NCI-H345 (cell line): ENCODE measurements at places on chromosomes 6 and 20.
A peak's percentile ranks its signal among the peaks of the same experiment; 100 is the strongest.

DNA sequence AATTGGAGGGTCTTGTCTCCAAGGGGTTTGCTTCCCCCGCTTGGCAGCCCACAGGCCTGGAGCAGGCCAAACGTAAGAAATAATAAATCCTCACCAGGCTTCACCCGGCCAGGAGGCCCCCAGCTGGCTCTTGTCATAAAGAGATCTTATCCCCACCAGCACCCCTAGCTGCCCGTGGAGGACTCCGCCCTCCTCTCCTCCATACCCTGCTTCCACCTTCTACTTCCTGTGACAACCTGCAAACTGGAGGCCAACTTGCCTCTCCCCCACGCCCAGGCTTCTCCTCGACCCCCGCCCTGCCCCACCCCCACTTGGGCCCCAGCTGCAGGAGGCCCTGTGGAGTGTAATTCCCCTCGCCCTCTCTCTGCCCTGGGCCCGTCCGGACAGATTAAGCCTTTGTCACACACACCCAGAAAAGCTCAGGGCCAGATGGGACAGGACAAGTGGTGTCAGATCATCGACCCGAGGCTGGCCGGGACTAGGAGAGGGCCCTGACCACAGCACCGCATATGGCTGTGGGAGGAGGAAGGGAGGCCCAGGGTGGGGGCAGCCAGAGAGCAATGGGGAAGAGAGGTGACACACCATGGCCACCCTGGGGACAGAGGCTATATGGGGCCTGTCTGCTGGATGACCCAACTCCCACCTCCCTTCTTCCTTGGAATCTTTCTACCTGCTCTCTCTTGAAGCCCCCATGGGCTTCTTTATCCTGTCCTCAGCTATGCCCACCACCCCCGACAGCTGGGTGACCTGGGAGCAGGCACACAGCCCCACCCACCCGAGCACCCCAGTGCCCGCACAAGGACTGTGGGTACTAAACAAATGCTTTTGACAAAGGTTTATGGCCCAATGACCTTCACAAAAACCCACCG, 3.9 kb downstream of the NOL4L start:
- no peak for DNase-seq

DNA sequence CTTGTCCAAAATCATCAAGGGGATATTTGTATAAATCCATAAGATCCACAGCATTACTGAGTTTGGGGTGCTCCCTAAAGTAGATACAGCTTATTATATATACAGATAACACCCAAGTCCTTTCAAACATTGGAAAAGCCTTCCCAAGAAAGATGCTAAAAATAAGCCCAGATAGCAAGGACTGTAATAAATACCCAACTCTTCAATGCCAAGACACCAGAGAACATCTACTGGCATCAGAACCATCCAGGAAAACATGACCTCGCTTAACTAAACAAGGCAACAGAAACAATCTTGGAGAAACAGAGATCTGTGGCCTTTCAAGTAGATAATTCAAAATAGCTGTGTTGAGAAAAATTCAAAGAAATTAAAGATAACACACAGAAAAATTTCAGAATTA, 761.4 kb downstream of the GRIK2 start:
- no peak for DNase-seq

DNA sequence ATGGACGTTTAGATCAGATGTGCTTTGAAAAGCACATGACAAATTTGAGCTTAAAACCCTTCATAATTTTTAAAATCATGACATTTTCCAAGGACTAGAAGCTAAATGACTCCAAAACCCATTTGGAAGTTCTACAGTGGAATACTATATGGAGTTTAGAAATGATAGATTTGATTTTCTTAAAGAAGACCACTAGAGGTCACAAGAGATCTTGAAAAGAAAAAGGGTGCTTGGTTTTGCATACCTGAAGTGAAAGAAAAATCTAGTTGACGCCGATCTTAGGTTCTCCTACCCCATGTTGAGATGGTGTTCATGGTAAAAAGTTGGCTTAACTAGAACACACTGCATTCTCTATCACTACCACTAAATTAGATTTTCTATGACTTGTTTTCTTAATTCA, 31.5 kb downstream of the CFAP61 start:
- DNase-seq, result peak; percentile 65

- no peak for DNase-seq
Measured at GRCh38 chr6:112032728-112033127, 21.2 kb upstream of the CCN6 start.

DNA sequence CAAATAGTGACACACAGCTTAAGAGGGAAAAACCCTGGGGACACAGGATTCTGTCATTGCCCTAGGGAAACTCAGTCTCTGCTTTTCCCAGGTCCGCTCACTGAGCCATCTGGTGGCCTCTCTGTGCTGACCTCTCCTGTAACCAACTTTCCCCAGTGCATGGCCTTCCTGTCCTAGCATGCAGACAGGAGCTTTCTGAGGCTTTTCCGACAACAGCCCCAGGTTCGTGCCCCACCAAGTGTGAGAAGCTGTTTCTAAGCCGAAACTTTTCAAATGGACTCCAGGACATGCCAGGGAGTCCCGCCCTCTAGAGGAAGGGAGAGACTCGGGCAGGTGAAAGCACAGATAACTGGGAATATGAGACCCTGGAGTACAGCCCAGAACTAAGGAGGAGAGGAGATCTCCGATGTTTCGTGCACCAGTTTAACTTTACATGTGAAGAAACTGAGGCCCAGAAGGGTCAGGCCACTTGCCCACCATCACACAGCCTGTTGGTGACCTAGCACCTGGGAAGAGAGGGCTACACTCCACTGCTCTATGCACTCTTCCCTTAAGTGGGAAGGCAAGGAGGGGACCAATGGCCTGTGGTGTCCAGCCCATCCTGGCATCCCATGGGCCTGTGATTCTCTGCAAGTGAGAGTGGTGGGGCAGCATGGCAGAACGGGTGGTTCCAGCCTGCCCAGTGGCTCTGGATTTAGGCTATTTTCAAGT, 46.2 kb downstream of the RPP40 start:
- no peak for DNase-seq

GRCh38 chr20:37395410-37395797, 49.5 kb downstream of the SRC start:
- DNase-seq, result no peak

GRCh38 chr20:35776513-35777101, 4.8 kb downstream of the PHF20 start:
- peak; percentile 58 for DNase-seq

GRCh38 chr6:93663111-93663510, 243.8 kb upstream of the EPHA7 start:
- DNase-seq, result no peak

- DNase-seq, result no peak
Measured at GRCh38 chr6:16757332-16757731, 3.9 kb downstream of the ATXN1 start.

GRCh38 chr6:130766239-130767144, 60.7 kb upstream of the SMLR1 start:
- DNase-seq, result no peak

- no peak for DNase-seq
Measured at GRCh38 chr20:57335392-57335791, 5.8 kb downstream of the SPO11 start.

GRCh38 chr6:85798931-85799652, 156.4 kb upstream of the SYNCRIP start:
- no peak for DNase-seq

GRCh38 chr20:991850-992249, 10.3 kb downstream of the RSPO4 start:
- no peak for DNase-seq

DNA sequence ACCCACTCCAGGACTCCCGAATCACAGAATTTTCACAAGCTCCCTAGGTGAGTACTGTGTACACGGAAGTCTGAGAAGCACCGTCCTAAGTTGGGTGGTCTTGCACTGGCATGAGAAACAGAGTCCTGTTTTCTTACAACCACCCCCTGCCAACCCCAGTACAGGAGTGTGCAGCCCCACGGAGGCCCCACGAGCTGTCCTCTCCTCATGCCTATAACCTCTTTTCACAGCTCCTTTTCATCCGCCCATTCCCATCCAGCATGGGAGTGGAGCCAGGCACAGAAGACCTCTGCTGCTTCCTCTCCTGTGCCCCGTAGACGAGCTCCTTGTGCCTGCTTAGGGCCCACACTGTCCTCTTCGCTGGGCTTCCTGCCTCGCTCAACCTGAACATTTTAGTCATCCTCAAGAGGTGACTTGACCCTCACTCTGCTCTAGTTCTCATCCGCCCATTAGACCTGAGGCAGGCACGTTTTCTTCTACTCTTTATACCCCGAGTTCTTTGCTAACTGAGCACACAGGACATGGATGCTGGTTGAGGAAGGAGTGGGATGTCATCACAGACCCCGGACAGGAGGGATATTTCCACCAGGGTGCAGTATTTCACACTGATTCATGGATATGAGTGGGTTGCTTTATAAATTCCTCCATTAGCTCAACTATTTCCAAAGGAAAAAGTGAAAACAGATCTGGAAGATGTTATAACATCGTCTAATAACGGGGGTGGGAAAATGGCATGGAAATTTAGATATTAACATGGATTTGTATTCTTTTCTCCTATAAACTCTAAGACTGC, 160.5 kb downstream of the TTLL2 start:
- no peak for DNase-seq

DNA sequence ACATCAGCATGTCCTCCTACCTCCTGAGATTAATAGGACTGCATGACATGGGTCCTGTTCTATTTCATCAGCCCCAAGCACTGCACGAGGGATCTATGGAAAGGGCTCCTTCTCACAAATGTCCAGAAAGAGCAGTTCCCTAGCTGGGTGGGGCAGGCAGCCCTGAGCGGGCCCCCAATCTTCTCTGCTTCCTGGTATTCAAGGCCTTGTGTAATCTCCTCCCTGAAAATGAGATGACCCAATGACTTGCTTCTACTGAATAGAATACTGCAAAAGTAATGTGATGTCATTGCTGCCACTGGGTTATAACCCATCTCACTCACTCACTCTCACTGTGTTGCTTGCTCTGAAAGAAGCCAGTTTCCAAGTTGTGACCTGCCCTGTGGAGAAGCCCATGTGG, 126.4 kb downstream of the OPRM1 start:
- no peak for DNase-seq

- no peak for DNase-seq
Measured at GRCh38 chr20:30486103-30486478, 771.4 kb upstream of the DEFB115 start.

- no peak for DNase-seq
Measured at GRCh38 chr6:18308070-18308735, 43.9 kb upstream of the DEK start.

DNA sequence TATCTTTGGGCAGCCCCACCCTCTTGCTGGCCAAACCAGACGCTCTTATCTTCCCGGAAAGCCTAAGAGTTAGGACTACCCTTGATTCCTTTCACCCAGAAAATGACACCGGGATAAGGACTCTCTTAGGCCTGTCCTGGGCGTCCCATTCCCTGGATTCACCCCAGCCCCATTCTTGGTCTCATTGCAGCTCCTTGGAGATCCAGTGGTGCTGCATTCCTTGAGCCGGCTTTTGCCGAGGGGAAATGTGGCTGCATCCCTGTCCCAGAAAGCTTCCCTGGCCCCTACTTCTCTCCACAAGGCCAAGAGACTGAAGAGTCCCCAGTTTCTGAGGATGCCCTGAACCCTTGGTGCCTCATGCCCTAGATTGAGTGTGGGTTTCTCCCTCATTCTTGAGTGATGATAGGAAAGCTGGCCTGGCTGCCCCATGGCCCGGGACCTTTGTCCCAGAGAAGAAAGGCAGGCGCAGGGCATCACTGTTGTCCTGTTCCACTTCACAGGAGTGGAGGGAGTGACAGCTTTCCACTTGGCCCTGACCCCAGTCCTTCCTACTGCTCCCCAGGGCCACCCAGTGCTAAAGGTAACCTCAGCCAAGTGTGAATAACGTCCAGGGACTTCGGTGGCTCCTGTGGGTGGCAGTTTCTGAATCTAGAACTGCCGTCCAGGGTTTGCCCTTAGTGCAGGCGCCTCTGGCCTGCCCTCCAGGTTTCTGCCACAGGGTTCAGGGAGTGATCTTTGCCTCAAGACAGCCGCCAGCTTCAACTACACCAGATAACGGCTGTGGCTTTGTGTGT, 42.7 kb upstream of the MYL9 start:
- no peak for DNase-seq

GRCh38 chr6:113187661-113188060, 669.5 kb upstream of the MARCKS start:
- DNase-seq, result no peak

DNA sequence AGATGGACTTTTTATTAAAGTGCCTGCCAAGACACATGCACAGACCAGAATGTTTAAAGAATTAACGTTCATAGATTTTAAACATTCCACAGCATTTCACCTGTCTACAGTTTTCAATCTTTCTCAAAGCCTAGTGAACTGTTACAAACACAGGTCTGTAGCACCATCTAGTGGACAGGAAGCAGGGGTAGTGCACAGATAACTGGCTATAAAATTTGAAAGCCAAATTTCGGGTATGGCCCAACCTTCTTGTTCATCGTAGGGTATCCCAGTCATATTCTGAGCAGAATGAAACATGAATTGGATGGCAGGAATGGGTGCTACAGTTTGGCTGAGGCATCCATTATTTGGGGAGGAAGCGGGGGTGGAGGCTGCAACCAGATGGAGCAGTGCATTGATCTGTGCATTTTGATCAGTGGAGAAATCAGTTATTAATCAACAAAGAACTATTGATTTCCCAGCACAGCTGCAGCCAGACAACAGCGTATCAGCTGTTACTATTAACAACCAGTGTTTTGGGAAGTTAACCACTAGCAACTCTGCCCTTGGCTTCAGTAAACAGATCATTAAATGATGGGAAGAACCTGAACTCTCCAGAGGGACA, 56.1 kb upstream of the B3GAT2 start:
- DNase-seq, result peak; percentile 70

GRCh38 chr20:51386586-51386985, 155.9 kb downstream of the NFATC2 start:
- DNase-seq, result no peak

- no peak for DNase-seq
Measured at GRCh38 chr20:24950836-24951525, 1.9 kb downstream of the CST7 start.

- DNase-seq, result peak; percentile 5
Measured at GRCh38 chr20:21102603-21103311, 3.4 kb downstream of the LINC00237 start.

GRCh38 chr6:105645958-105646357, 243.1 kb upstream of the PREP start:
- DNase-seq, result no peak

GRCh38 chr6:35310265-35310831, 12.7 kb downstream of the DEF6 start:
- DNase-seq, result no peak

DNA sequence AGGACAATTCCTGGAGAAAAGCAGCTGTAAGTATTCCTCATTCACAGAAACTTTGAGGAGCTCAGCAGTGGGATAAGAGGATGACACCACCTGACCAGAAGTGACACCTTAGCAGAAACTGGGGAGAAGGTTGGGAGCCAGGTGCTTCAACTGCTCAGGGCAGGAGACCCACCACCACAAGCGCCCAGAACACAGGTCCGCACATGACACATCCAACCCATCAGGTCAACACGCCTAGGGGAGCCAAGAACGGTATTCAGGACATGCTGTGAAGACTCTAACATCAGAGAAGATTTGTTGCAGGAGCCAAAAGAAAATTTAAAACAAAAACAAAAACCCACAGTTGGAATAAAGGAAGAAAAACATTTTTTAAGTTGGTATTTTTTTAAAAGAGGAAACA, 50.5 kb downstream of the SLC23A2 start:
- no peak for DNase-seq
